ENCODE measurements at places on chromosomes 13 and 19.

DNA sequence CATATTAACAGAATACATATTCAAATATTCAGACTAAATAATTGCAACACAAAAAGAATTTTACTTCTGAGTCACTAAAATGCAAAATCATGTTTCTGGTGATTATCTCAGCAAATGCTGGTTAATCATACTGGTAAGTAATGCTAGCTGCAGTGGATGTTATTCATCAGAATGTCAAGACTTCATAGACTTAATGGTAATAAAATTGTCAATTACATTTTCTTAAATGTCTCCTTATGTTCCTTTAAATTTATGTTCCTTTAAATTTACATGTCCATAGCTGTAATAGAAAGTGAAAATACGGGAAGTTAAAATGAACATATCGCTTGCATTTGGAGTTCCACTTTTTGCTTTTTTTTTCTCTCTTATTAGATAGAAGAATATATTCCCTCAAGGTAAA lies 853.0 kb downstream of the SLITRK6 start:
- no peak for DNase-seq

- DNase-seq: no peak
These were observed 11.5 kb downstream of the CFD start for GRCh38 chr19:870963-871401.

GRCh38 chr13:113848020-113848419 lies 15.9 kb downstream of the GAS6 start:
- no peak for DNase-seq

DNA sequence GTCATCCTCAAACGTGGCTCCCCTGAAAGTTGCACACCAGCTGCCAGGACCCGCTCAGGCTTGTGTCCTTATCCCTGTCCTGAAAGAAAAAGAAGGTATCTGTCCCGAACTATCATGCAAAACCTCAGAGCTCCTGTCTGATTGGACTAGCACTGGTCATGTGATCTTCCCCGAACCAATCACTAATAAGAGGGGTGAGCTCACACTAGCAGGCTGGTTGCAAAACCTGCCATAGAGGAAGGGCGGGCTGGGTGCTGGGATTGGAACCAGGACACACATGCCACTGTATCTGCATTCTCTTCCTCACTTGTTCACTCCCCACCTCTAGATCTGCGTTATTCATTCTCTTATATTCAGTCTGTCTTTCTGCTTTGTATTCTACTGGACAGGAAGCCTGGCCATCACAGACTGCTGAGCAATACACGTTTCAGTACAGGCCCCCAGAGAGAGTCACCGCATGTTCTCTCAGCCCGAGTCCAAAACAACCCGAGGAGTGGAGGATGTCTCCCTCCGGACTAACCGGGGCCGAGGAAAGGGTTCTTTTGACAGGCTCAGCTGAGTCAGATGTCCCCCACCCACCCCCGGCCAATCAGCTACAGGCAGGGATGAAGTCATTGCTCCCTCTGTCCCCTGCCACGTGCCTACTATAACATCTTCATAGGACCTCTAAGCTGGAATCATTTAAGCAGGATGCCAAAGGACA lies 97.7 kb downstream of the SIPA1L3 start:
- DNase-seq: peak; percentile 71

DNA sequence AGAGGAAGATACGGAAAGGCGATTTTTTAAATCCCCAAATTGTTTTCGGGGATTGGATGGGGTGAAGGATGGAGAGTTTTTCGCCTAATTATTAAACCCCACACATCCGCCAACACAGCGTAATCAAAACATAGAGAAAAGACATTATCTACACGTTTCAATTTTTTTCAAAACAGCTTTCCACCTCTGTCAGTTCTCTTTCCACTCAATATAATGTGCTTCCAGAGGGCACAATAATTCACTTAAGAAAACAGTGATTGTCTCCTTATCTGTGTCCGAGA lies 435 bp upstream of the OBI1 start:
- no peak for DNase-seq

DNA sequence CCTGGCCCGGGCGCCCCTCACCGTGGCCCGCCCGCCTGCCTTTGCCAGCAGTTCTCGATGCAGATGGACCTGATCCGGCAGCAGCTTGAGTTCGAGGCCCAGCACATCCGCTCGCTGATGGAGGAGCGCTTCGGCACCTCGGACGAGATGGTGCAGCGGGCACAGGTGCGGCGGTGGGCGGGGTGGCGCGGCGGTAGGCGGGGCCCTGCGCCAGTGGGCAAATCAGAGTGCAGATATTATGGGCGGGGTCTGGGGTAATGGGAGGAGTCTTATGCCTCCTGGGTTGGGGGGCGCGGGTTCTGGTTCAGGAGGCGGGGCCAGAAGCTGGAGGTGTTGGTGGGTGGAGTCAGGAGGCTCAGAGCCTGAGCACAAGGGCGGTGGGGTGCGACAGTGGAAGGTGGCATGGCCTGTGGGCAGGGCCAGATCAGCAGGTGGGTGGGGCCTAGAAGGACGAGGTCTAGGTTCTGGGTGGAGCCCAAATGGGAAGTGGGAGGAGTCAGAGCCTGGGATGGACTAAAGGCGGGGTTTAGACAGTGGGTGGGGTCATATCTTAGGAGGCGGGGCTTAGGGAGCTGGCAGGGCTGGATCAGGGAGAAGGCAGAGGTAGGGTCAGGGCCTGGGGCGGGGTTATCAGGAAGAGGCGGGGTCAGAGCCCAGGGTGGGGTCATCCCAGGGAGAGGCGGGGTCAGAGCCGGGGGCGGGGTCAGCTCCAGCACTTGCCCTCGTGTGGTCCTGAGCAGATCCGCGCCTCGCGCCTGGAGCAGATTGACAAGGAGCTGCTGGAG lies 5.6 kb downstream of the APC2 start:
- peak; percentile 14 for DNase-seq

DNA sequence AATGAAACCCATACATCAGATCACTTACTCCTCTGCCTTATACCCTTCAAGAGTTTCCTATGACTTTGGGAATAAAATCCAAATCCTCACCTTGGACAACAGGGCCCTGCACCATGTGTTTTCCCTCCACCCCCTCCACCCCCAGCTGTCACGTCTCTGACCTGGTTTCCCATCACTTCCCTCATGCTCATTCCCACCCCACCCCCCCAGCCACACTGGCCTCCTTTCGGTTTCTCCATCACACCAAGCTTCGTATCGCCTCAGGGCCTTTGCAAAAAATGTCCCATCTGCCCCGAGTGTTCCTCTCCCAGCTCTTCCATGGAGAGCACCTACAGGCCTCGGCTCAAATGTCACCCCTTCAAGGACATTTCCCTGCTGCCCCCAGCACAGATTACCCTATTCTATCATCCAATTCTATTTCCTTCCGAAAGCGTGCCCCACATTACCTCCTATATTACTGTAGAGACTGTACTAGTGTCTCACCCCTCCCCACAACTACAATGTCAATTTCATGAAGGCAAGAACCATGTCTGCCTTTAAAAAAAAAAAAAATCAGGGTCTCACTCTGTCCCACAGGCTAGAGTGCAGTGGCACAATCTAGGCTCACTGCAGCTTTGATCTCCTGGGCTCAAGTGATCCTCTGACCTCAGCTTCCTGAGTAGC lies 16.8 kb upstream of the FFAR2 start:
- DNase-seq: no peak

GRCh38 chr13:34868733-34869132 lies 73.3 kb upstream of the NBEA start:
- DNase-seq: no peak

DNA sequence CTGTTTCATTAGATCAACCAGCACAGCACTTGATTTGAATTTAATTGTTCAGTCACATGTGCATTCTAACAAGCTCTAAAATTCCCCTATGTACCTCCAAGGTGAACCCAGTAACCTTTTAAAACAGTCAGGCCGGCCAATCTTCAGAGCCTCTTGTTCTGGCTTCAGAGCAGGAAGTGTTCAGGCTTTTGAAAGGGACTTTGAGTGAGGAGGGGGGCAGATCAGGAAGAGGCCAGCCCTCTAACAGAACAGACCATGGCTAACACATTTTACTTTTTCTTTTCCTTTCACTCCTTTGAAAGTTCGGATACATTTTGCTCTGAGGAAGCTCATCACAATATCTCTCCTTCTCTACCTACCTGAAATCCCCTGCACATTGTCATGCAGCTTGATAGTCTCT lies 390.3 kb downstream of the TBC1D4 start:
- DNase-seq: no peak

- DNase-seq: no peak
These were observed 72.1 kb downstream of the KLF12 start for GRCh38 chr13:74061926-74062595.

GRCh38 chr13:53112522-53112921 lies 83.9 kb downstream of the OLFM4 start:
- DNase-seq: no peak

DNA sequence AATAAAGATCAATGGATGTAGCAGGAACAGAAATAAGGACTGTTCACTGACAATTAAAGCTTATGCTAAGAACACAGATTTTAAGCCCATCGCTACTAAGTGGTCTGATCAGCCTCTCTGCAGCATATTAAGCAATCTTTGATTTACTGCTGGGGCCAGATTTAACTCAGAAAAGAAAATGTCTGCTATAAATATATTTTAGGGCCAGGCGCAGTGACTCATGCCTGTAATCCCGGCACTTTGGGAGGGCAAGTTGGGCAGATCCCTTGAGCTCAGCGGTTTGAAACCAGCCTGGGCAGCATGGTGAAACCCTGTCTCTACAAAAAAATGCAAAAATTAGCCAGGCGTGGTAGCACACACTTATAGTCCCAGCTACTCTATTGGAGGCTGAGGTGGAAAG lies 43.0 kb downstream of the METTL21C start:
- DNase-seq: no peak

DNA sequence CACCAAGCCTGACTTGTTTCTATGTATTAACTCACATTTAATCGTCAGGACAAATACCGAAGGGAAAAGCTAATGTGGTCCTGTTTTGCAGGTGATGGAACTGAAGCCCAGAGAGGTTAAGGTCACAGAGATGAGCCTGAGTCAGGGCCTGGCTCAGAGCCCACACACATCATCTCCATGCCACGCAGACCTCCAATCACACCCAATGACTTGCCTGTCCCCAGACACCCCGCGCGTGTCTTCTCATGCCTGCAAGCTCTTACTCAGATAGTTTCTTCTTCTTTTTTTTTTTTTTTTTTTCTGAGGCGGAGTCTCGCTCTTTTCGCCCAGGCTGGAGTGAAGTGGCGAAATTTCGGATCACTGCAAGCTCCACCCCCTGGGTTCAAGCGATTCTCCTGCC lies 16.4 kb downstream of the SIX5 start:
- no peak for DNase-seq

DNA sequence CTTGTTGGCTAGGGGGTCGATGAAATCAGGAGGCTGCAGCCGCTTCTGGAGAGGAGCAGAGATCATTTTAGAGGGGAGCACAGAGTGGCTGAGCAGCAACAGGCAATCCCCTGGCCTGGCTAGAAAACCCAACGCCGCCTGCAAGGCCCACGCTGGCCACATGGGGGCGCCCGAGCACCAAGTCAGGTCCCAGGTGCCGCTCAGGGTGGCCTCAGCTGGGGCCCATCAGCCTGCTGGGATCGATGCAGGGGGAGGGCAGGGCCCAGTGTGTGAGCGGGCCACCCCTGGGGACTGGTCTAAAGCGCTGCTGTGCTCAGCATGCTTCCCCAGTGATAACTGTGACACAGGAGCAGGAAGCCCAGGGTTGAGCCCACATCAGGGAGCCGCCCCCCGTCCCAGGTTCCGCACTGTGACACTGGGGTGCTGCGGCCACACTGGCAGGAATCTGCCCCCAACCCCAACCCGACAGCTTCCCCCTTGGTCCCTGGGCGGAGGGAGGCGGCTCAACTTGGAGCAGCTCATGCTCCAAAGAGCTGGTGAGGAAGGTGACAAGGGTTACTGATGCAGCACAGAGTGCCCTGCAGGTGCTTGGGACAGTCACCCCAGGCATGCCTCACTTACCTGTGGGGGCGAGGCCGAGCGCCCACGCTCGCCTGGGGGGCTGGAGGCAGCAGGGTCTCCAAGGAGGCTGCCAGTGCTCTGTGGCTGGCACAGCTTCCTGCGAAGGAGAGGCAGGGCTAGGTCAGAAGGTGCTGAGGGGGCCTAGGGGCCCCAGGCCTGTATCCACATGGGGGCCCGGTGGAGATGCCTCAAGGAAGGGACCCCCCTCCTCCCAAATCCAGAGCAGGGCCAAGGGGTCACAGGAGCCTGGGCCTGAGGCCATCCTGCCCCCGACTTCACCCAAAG lies 13.3 kb upstream of the ISYNA1 start:
- DNase-seq: no peak

GRCh38 chr13:33870046-33870668 lies 52.2 kb downstream of the RFC3 start:
- DNase-seq: no peak

GRCh38 chr19:45852145-45852750 lies 10.7 kb downstream of the SYMPK start:
- DNase-seq: no peak

GRCh38 chr13:40114305-40114896 lies 458.9 kb downstream of the COG6 start:
- DNase-seq: no peak

- no peak for DNase-seq
These were observed 12.1 kb downstream of the LONP1 start for GRCh38 chr19:5707576-5708575.

DNA sequence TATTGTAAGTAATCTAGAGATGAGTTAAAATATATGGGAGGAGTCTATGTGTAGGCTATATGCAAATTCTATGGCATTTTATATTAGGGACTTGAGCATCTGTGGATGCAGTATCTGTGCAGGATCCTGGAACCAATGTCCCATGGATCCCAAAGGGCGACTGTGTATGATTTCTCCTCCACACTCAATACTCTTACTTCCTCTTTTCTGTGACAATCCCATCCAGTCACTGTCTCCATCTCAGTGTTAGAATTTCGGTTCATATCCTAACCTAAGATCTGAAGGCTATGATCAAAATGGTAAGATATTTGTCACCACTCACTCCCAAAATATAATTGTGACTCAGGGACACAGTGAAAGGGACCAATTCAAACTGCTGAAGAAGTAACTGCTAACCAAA lies 15.1 kb upstream of the ZNF599 start:
- no peak for DNase-seq

DNA sequence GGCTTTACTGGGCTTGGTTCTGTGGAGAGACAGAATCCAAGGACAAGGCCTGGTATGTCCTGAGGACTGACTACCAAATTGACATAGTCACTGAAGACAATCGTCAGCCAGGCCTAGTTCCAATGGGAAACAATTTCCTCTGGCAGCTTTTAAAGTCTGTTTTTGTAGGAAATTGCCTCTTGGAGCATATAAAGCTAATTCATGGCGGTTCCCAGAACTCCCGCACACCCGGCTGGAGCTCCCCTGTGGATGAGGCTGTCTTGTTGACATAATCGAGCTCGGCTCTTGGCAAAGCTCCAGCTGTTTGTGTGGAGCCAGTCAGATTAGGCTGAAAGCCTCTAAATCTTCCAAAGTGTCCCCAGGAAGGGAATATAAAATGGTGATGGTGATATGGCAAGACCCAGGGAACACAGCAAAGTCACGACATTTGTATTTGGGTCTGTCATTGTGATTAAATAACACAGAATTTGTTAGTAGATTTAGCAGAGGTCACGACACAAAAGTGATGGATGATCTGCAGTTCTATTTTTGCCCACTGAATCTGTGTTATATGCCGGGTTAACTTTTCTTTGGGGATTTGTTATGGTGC lies 395.0 kb downstream of the PCDH9 start:
- DNase-seq: no peak

Data from thoracic aorta (tissue), 2 donors.